ENCODE measurements at places on chromosomes 11 and 22. TPM values are rescaled to one million over a fixed set of nuclear protein-coding genes. Genes with fewer than 3 reads are reported as not detected.

The TRPC6 gene
- 7.0 TPM for polyA plus RNA-seq

DNA sequence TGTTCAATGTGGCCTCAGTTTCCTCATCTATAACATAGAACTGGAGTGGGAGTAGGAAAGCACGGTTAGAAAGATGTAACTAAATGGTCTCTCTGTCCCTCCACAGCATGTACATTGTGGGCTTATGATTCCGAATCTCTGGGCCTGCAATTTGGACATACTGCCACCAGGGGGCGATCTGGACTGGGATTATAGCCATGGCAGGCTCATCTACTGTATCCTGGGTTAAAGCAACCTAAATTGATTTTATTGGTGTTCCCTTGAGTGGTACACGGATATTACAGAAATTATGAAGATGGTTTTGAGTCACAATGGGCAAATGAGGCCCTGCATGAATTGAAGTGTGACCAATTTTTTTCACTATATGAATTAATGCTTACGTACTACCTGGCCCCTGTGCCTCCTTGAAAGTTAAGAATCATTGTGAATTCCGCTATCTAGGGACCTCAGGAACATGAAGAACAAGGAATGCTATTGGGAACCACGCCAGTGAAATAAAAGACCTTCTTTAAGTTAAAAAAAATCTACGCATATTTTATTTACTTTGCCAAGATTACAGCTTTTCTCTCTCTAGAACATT lies 32.9 kb downstream of the TST start:
- DNase-seq, result no peak

- DNase-seq, result no peak
Observed at GRCh38 chr11:61869429-61869707, 22.0 kb downstream of the FADS3 start.

- no peak for DNase-seq
Observed at GRCh38 chr11:98967005-98967404, 53.7 kb upstream of the CNTN5 start.

GRCh38 chr11:94400839-94401772 lies at the start of gene GPR83:
GPR83 (minus strand) TSS chr11:94401419; CDS start chr11:94401247, 172 bp downstream.
- DNase-seq, result no peak

The OR5B21 gene
- not detected for polyA plus RNA-seq

The GPHA2 gene
- polyA plus RNA-seq, result 2.8 TPM

The MACROD1 gene
- polyA plus RNA-seq, result 13.6 TPM

DNA sequence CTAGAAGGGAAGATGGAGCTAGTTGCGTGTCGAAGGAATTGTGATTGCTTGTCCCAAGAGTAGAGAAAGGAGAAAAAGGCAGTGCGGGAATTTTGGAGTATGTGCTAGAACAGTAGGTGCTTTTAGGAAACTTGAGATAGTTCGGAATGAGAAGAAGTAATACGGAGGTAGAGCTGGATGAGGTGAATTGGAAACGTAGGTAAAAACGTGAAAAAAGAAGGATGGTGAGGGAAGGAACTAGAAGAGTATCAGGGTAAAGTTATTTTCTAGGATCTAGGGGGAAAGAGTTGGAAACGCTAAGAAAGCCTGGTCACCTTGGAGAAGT lies 1.4 kb downstream of the CEP57 start:
- DNase-seq, result no peak

DNA sequence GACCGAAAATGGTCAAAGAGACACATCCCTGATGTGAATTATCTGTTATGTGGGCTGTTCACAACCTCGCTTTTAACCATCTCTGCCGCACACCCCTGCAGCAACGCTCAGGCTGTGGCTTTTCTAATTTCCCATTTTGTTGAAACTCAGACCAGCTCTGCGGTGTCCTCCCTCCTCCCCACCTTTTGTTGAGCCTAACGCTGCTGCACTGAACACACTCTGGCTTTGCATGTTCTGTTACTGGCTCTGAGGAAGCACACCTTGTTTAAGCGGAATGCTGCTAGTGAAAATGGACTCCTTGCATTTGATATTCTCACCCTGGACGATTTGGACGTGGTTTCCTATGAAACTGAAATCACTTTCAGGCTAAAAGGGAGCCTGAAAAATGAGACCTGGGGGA lies 198.5 kb upstream of the MTNR1B start:
- DNase-seq, result no peak

GRCh38 chr11:118877487-118878162 lies 6.1 kb upstream of the CXCR5 start:
- DNase-seq, result no peak

DNA sequence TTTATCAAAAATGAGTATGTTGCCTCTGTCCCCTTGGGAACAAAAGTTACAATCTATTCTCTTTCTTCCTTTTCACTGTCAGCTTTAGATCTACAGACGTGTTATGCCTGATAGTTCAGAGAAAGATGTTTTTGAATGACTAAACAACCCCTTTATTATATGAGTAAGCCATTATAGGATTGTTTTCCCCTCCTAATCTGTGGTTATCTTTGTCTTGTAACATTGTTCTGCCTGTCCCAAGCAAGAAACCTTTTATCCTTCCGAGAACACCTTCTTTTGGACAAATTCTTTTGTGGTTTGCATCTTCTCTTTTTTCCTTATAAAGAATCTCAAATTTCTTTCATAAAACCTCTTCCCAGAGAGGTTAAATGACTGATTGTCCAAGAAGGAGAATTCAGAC lies 208.4 kb downstream of the DDX10 start:
- no peak for DNase-seq

The ZBTB16 gene
- polyA plus RNA-seq, result 2.0 TPM

GRCh38 chr11:116771935-116772334 lies 852 bp downstream of the BUD13 start:
- no peak for DNase-seq

The IGLL1 gene
- 1.6 TPM for polyA plus RNA-seq

- DNase-seq, result no peak
Observed at GRCh38 chr11:94885133-94885532, 88.2 kb downstream of the CWC15 start.

DNA sequence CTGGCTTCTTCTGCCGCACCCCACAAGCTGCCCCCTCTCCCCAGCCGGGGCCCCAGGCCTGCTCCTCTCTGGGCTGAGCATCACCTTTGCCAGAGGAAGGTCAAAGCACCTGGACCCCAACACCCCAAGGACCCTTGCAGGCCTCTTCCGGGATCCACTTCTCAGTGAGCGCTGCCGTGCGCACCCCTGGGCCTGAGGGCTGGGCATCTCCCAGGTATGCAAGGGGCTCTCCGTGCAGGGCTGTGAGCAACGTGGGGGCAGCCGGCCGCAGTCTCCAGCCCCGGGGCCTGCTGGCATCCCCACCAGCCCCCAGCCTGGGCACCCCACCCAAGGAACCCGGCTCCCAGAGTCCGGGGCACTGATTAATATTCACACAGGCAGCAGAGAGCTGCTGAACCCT lies 64.0 kb downstream of the BRD1 start:
- no peak for DNase-seq

DNA sequence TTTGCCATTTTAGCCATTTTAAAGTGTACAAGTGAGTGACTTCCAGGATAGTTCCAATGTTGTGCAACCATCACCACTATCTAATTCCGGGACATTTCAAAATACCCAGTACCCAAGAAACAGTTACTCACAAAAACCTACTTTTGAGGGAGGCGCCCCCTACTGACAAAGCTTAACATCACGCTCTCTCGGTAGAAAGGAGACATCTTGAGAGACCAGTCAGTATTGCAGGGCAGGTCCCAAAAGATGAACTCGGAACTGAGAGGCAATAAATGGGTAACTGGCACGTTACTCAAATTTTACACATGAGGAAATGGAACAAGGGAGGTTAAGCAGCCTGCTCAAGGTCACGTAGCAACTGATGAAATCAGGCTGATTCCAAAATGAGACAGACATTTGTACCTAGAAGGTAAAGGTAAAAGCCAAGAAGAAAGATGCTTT lies 50.0 kb upstream of the POU2AF1 start:
- no peak for DNase-seq

The POLD3 gene
- 34.1 TPM for polyA plus RNA-seq

- no peak for DNase-seq
Observed at GRCh38 chr22:32824531-32825312, 23.2 kb downstream of the TIMP3 start.

GRCh38 chr11:414318-414857 lies 411 bp downstream of the SIGIRR start:
- DNase-seq, result no peak

DNA sequence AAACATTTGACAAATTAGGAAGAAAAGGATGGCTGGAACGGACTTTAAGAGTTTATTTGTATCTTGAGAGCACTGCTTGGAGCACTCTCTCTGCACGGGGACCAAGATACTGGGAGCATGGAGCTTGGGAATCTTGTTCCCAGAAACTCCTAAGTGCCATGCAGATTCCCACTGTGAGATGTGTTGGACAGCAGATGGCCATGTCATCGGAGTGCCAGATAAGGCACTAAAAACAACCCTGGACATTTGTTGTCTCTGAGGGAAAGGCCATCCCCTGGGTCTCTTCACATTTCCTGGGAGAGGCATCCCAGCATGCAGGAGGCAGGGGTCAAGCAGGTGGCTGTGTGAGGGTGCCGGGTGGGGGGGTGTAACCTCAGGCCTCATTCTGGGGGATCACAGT lies 2.9 kb downstream of the KIRREL3 start:
- no peak for DNase-seq

GRCh38 chr22:17829695-17830042 lies 55.4 kb upstream of the BID start:
- no peak for DNase-seq

The OR4D5 gene
- polyA plus RNA-seq, result not detected

The RGL4 gene
- polyA plus RNA-seq, result 3.1 TPM

GRCh38 chr11:6397156-6397555 lies 6.9 kb downstream of the SMPD1 start:
- DNase-seq, result no peak

The MGAT3 gene
- 27.4 TPM for polyA plus RNA-seq

DNA sequence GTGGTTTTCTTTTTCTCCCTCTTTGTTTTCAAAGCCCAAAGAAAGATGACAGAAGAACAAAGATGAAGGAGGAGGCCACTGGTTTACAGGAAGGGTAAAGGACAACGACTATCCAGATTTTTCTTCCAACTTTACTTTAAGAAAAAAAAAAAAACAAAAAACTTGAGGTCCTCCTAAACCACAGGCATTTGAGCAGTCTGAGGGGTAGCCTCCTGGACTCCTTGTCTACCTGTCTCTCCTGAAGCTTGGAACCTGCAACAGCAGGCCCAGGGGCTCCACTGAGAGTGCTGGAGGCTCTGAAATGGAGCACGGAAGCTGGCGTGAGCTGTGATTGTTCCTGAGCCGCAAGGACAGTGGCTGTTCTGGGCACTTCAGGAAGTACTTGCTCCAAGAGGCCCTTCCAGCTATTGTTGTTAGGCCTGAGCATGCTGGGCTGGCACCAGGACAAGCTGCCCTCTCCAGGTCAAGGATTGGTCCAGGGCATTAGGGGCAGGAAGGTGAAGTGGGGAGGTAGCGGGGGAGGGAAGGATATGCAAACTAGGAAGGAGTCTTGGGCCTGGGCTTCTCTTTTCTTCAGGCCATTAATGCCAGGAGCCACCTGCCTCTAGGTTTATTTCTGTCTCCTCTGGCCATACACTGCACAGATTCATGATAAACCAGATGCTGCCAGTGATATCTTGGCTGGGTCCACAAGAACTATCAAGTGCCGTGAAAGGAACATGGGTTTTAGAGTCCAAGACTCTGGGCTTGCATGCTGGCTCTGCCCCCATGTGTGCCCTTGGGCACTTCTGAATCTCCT lies 147.3 kb downstream of the CCDC34 start:
- no peak for DNase-seq
